Inflammatory macrophage treated with lipopolysaccharide for 4 hours (primary cell): ENCODE measurements at places on chromosomes 13 and 19.
A peak's percentile ranks its signal among the peaks of the same experiment; 100 is the strongest.

DNA sequence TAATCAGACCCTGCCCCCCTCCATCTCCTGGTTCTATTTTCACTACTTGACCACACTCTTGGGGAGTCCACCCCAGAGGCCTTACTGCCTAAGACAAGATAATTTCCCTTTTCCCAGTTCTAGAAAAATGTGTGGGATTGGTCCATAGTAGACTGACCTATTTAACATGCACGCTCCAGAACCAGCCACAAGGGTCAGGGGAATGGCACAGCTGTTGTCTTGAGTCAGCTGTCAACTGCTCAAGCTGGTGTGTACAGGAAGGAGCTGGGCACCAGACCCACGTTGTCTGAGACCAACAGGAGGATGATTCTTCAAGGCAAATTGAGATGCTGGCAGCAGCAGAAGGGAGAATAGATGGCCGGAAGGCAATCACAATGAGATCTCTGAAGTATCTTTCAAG, 280.5 kb downstream of the UQCRFS1 start:
- DNase-seq = no peak

DNA sequence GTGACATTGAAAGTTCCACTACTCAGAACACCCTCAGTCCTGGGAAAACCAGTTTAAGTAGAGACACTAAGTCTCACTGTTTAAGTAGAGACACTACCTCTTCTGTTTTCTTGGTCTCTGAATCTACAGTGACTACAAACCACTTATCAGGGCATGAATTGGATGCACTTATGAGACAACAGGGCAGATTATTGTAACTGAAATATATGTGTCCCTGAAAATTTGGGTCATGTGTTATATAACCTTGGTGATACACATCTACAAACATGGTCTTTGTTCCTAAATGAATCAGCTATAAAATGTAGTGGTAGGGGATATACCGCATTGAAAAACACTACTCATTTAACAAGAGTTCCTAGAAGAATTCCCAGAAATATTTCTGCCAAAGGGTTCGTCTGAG, 55.7 kb downstream of the SERP2 start:
- no peak for DNase-seq

- DNase-seq = no peak
Measured at GRCh38 chr13:24870380-24870760, 106.4 kb downstream of the RNF17 start.

- no peak for DNase-seq
Measured at GRCh38 chr19:45275370-45275971, 24.4 kb downstream of the MARK4 start.

DNA sequence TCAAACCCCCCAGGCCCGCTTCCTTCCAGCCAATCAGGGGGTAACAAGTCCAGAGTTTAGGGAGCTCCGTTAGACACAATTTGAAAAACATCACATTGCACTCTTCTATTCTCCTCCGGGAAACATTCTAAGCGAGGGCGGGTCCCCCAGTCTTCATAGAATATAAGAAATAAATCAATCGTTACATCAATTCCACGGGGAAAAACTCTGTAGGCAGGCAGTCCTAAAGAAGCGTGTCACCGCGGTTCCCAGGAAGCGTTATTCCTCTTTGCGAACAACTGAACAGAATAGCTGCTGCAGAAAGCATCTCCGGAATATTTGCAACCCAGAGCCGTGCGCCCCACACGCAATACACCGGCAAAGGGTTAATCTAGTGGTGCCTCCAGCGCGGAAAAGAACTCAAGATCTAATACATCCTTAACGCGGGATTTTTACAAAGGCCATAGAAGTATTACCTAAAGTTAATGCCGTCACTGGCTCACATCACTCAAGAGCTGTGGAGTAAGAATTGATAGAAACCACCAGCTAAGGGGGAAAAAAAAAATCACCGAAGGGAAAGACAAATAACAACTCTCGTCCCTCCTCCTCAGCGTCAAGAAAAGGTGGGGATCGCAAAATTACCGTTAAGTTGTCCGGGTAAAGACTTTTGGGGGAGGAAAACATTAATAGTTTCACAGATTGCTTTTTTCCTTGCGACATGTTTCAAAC, 65.1 kb downstream of the KCNRG start:
- DNase-seq = peak; percentile 72

GRCh38 chr19:11880598-11880997, 7.0 kb upstream of the ZNF69 start:
- no peak for DNase-seq

DNA sequence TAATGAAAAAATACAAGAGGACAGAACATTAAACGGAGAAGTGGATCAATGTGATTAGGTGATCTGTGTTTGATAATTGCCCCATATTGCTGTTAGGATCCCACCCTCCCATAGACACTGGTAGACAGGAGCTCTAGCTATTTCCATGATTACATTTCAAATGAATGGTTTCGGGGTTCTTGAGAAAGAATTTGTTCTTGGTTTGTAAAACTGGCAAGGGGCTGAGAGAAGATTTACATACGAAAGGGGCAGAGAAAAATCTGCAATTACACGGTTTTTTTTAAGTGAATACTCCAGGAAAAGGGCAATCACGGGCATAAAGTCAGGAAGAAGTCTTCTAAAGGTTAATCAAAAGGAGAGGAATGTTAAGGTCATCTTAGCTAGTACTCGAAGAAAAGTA, 2125.7 kb upstream of the PCDH20 start:
- no peak for DNase-seq

DNA sequence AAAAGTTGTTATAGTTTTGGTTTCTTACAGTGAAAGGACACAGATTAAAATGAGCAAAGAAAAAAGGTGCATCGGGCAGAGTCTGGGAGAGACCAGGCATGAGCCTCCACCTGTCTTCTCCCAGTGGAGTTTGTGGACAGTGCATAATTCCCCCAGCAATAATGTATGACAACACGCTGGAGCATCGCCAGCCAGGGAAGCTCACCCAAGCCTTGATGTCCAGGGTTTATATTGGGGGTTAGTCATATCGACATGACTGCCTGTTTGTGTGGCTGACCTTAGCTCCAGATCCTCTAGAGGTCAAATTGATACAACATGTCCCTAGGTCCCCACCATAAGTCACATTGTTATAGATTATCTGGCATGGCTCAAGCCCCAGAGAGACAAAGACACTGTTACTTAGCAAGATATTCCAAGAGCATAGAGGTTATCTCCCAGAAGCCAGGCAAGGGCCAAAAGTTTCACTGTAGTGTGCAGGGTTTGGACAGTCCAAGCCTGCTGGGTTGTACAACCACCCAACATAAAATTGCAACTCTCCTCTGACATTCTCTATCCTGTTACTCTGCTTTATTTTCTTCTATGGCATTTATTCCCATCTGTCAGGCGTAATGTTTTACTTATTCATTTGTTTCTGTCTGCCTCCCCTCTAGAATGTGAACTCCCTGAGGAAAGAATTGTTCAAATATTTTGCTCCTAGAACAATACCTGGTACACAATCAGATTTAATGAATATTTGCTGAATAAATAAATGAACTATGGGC, 5.6 kb upstream of the KLK13 start:
- DNase-seq = no peak

- no peak for DNase-seq
Measured at GRCh38 chr13:29888306-29888705, 37.9 kb upstream of the UBL3 start.

DNA sequence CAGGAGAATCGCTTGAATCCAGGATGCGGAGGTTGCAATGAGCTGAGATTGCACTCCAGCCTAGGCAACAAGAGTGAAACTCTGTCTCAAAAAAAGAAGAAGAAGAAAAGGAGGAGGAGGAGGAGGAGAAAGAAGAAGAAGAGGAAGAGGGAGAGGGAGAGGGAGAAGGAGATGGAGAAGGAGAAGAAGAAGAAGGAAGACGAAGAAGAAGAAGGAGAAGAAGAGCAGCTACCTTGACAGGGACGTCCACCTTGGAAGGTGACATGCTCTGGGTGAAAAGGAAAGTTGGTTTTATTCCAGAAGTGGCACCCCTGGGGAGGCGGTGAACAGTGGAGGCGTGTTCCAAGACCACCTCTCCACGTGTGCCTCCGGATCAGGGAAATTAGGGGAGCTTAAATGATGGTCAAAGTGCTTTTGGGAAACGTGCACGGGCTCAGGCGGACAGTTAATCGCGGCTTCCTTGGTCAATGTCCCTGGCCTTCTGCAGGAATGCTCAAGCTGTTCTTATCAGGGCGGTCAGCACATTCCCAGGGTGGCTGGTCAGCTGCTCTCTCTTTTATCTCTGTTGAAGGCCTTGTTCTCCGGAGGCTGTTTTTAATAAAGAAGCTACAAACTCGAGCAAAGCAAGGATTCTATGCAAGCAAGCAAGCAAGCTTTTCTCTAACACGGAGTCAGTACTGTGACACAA, 78.9 kb upstream of the PEG3 start:
- no peak for DNase-seq

DNA sequence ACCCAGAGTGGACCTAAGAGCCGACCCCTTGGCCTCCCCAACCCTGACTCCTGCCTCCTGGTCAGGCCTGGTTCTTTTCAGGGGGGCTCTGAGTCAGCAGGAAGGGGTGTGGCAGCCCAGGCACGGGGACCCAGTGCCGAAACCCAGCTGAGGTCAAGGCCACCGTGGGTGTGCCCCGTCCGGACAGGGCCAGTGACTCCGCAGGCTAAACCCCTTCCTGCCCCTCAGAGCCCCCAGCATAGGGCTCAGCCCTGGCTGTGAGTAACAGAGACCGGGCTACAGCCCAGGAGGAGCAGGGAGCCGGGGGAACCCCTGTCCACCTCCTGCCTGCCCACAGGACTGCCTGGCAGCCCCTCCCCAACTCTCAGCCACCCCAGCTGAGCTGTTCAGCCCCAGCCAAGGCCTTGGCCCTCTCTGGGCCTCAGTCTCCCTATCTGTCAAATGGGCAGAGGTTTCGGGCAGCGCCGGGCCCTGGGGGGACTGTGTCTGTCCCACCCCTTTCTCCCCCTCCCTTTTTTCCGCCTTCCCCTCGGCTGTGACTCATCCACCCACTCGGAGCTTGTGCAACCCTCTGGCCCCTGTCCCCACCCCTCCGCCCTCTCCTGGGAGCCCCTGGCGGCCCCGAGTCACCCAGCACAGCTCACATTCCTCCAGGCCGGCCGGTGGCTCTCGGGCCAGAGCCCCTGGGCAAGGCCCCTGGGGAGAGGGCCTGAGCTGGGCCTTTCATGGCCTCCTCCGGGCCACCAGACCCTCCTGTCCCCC, 8.6 kb downstream of the ZBTB7A start:
- DNase-seq = peak; percentile 92

DNA sequence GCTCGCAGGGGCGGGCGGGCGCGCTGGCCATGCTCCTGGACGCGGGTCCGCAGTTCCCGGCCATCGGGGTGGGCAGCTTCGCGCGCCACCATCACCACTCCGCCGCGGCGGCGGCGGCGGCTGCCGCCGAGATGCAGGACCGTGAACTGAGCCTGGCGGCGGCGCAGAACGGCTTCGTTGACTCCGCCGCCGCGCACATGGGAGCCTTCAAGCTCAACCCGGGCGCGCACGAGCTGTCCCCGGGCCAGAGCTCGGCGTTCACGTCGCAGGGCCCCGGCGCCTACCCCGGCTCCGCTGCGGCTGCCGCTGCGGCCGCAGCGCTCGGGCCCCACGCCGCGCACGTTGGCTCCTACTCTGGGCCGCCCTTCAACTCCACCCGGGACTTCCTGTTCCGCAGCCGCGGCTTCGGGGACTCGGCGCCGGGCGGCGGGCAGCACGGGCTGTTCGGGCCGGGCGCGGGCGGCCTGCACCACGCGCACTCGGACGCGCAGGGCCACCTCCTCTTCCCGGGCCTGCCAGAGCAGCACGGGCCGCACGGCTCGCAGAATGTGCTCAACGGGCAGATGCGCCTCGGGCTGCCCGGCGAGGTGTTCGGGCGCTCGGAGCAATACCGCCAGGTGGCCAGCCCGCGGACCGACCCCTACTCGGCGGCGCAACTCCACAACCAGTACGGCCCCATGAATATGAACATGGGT, 599 bp downstream of the ZIC2 start:
- DNase-seq = peak; percentile 33

GRCh38 chr13:26186995-26187394, 35.1 kb downstream of the RNF6 start:
- DNase-seq = peak; percentile 8

DNA sequence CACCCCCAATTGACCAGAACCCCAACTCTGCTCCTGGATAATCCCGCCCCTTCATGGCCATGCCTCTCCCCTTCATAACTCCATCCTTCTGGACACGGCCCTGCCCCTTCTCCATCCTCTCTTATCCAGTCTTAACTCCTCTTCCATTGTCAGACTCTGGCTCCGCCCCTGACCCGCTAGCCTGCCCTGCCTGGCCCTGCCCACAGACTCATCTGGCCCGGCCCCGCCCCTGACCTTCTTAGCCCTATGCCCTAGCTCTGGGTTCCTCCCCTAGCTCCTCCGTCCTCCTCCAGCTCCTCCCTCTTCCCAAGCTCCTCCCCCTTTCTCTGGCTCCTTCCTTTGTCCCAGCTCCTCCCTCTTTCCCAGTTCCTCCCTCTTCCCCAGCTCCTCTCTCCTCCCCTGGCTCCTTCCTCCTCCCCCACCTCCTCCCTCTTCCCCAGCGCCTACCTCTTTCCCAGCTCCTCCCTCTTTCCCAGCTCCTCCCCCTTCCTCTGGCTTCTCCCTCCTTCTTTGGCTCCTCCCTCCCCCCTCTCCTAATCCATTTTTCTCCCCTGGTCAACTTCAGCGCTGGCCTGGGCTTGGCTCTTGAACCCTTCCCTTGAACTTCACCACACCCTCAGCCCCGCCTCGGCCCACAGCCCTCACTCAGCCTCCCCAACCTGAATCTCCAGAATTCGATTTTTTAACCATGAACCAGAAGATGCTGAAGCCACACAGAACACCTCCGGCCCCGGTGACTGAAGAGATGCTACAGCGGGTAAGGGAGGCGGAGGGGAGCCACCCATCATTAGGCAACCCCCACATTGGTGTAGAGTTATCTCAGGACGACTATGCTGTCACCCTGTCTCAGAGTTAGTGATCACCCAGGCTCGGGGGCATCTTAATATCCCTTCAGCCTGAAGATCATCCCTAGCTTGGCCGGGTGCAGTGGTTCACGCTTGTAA, 9.2 kb upstream of the ZNF358 start:
- DNase-seq = peak; percentile 92

DNA sequence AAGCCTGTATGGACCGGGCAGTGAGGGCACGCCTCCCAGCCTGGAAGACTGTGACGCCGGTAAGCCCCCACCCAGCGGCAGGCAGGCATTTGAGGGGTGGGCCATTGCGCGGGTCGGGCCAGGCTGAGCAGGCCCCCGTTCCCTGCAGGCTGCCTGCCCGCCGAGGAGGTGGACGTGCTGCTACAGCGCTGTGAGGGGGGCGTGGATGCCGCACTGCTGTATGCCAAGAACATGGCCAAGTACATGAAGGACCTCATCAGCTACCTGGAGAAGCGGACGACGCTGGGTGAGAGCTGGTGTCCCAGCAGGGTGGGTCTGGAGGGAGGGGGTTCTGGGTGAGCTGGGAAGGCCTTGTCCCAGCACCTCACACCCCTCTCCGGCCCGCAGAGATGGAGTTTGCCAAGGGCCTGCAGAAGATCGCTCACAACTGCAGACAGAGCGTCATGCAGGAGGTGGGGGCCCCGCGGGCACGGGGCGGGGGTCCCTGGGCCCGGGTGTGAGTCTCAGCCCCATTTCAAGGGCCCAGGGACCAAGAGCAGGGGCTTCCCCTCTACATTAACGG, 7.1 kb downstream of the ARHGAP45 start:
- no peak for DNase-seq

- no peak for DNase-seq
Measured at GRCh38 chr19:51024924-51025323, 1.5 kb downstream of the KLK11 start.
